ENCODE measurements at places on chromosomes 13 and 19.

GRCh38 chr19:13989487-13989886 is 16.6 kb downstream of the RFX1 start:
- DNase-seq: no peak

DNA sequence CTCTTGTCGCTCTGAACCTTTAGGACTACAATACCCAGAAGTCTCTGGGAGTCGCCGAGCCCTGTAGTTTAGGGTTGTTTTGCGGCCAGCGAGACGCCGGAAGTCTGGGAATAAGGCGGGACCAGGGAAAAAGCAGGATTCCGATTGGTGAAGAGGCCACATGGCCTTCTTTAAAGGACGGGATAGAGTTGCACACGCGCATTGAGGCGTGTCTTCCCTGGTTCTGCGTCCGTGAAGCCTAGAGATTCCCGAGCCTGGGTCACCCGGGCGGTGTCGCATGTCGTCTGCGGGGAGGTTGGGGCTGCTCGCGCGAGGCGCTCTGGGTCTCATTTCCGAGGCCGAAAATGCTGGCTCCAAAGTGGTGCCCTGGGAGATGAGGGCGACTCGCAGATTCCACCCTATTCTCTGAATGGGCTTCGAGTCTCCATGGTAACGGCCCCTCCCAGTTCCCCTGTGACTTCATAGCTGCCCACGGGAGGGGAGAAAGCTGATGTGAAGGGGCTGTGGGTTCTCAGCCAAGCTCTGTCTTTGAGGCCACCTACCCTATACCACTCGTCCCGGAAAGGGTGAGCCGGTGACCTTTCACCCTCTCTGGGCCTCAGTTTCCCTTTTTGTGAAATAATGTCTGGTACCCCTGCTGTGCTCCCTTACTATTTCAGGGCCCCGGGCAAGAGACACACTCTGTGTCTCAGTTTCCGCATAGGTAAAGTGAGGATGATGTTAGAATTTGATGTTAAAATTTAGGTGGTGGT is 614 bp upstream of the ZSCAN5A start:
- peak; percentile 91 for DNase-seq

- no peak for DNase-seq
Measured at GRCh38 chr13:63514886-63515285, 2099.2 kb upstream of the PCDH20 start.

DNA sequence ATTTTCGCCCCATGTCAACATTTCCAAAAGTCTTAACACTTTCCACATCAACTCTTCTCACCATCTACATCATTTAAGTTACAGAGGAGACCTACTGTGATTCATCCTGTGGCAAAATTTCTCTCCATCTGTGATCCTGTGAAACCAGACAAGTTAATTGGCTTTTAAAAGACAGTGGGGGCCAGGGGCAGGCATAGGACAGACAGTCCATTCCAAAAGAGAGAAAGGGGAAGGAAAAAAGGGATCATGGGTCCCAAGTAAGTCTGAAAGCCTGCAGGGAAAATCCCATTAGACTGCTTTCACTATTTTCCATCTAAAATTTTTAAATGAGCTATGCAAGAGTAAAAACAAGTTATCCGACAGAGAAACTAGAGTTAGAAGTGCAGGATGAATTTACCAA is 121.0 kb downstream of the MRPL57 start:
- DNase-seq: peak; percentile 5

DNA sequence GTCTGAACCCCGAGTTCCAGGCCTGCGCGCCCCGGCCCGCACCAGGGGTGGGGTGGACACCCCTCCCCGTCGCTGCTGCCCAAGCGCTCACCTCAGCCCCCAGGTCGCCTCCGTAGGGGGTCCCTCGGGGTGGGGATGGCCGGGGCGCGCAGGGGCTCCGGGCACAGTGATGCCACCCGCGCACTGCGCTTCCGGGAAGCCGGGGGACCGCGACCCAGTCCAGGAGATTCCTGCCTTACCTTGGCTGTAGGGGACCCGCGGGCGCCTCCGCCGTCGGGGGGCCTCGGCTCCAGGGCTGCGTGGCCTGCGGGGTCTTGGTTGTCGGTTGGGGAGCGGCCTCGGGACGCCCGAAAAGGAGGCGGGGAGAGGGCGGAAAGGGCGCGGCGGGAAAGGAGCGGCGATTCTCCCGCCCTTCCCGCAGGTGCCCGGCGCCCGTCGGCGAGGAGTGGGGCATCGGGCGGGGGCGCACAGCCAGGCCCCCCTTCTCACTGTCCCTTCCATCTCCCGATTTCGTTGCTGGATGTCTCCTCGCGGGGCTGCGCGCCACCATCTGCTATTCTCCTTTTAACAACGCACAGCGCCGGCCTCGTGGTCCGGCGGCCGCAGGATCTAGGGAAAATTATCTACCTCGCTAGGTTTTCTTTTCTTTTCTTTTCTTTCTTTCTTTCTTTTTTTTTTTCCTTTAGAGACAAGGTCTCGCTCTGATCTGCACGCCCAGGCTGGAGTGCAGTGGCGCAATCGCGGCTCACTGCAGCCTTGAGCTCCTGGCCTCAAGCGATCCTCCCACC is at the start of gene KEAP1:
Gene KEAP1, minus strand, starts transcription at position 355 of the 788 bp plus-strand sequence. CDS start 3,323 bp downstream, outside the sequence.
- peak; percentile 49 for DNase-seq

DNA sequence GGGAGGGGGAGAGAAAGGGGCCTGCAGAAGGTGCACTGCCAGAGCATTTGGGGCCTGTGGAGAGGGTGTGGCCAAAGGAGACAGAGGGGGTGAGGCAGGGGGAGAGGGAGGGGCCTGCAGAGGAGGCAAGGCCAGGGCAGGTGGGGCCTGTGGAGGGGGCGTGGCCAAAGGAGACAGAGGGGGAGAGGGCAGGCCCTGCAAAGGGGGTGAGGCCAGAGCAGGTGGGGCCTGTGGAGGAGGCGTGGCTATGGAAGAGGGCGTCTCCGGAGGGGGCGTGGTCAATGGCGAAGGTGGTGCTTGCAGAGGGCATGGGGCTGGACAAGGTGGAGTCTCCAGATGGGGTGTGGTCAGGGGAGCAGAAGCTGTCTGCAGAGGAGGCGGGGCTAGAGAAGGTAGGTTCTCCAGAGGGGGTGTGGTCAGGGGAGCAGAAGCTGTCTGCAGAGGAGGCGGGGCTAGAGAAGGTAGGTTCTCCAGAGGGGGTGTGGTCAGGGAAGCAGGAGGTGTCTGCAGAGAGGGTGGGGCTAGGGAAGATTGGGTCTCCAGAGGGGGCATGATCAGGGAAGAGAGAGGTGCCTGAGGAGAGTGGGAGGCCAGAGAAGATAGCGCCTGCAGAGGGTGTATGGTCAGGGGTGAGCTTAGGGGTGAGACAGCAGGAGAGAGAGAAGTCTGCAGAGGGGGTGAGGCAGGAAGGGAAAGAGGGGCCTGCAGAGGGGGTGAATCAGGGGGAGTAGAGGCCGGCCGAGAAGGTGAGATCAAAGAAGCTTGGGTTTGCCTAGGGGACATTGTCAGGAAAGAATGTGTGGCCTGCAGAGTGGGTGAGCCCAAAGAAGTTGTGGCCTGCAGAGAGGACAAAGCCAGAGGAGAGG is 3.4 kb downstream of the PRR36 start:
- peak; percentile 39 for DNase-seq

GRCh38 chr13:110442930-110443621 is 118.4 kb downstream of the RAB20 start:
- DNase-seq: no peak

- peak; percentile 69 for DNase-seq
Measured at GRCh38 chr19:17490411-17490810, 20.1 kb downstream of the SLC27A1 start.

GRCh38 chr13:91220872-91221271 is 126.6 kb upstream of the MIR17HG start:
- DNase-seq: no peak

- no peak for DNase-seq
Measured at GRCh38 chr13:101308247-101309013, 107.9 kb downstream of the NALCN start.

DNA sequence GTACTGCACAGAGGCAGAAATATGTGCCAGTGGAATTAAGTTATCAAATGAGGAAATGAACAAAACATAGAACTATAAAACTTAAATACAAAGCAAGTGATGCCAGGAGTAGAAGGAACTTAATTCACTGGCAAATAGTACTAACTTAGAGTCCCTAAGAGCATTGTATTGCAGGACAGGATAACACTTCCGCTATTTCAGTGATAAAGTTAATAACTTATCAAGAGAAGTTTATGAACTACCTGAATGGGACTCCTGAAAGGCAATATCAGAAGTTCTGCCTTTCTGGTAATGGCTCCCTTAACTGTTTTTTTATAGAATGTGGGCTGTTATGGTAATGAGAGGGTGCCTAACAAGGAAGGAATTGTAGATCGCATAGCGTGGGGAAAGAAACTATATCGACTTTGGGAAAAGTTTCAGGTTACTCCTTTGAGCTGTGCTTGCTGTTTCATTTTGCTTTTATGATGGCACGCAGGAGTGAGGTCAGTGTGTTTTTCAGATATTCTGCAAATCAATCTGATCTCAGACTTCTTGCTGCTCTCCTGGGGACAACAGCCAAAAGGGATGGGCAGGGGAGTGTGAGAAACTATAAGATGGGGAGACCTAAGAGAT is 95.3 kb upstream of the MLNR start:
- no peak for DNase-seq

All from CD4-positive, alpha-beta T cell treated with Interleukin-17A for 4 hours (primary cell).